ENCODE measurements at places on chromosomes 16 and 17.

DNA sequence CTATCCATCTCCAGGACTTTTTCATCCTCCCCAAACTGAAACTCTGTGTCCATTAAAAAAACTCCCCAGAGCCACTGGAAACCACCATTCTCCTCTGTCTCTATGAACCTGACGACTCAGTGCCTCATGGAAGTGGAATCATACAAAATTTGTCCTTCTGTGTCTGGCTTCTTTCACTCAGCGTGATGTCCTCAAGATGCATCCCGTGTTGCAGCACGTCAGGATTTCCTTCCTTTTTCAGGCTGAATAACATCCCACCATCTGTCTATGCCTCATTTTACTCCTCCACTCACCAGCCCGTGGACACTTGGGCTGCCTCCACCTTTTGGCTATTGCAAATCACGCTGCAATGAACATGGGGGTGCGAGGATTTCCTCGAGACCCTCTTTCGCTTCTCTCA, 12.6 kb upstream of the ALDH3A1 start:
- DNase-seq = no peak
- H3K27me3 ChIP-seq = peaks cover 20% of the 10 kb centered on the region
- no peaks in the 10 kb centered on the region for H3K4me1 ChIP-seq
- H3K36me3 ChIP-seq = no peaks in the 10 kb centered on the region

DNA sequence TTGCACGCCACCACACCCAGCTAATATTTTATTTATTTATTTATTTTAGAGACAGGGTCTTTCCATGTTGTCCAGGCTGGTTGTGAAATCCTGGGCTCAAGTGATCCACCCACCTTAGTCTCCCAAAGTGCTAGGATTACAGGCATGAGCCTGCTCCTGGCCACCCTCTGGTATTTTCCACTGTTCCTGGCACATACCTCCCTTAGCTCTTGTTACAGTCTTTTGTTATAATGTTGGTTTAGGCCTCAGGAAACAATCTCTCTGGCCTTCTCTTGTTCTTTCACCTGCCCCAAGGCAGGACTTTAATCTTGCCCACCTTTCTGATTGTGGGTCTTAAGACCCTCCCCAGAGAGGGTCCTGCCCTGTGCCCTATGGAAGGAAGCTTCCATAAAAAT, 3.6 kb upstream of the CYTH1 start:
- H3K36me3 ChIP-seq = no peaks in the 10 kb centered on the region
- H3K27ac ChIP-seq = peak overlapping the region; percentile 68
- H3K4me3 ChIP-seq = peak overlapping the region; percentile 63
- no peak for DNase-seq
- peaks cover 44% of the 10 kb centered on the region for H3K4me1 ChIP-seq
- H3K27me3 ChIP-seq = no peaks in the 10 kb centered on the region

DNA sequence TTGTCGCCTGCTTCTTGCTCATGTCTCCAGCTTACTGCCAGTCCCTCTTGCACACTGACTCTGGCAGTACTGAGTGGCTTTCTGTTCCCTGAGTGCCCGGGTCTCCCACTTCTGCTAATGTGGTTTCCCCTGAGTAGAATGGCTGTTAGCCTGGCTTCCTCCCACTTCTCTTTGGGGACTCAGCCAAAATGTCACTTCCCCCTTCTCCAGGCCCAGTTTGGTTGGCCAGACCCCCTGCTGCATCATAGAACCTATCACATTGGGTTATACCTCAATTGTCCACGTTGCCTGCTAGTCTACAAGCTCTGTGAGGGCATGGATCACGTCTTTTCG, 304.4 kb downstream of the HS3ST3B1 start:
- no peak overlapping the region for H3K27ac ChIP-seq
- H3K4me3 ChIP-seq = peak overlapping the region; percentile 32
- no peak for DNase-seq

- H3K27ac ChIP-seq = no peak overlapping the region
- no peak for DNase-seq
- H3K36me3 ChIP-seq = no peaks in the 10 kb centered on the region
- H3K27me3 ChIP-seq = no peaks in the 10 kb centered on the region
- no peak overlapping the region for H3K4me3 ChIP-seq
Measured at GRCh38 chr16:2190002-2190658, 6.3 kb downstream of the CASKIN1 start.
